Activated effector memory CD4-positive, alpha-beta T cell treated with anti-CD3 and anti-CD28 coated beads, Interleukin-2, amount 50 U/mL, for 16 hours (primary cell): ENCODE measurements at places on chromosomes 2 and 18.

DNA sequence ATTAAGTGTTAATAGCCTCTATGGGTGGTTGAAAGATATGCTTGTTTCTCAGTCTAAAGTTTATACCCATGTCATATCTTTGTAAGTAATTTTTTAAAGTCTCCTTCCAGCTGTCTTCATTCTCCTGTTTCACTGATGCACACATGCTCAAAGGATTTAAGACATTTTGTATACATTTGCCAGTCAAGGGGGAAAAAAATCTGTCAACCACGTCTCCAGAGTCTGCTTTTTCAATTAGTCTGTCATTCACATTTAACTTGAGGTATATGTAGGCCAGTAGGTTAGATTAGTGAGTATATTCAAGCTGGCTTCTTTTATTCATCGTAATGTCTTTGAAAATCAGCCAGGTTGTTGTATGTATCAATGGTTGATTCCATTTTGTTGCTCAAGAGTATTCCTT, 193.5 kb downstream of the MCFD2 start:
- DNase-seq, result no peak

GRCh38 chr18:49340446-49340845, 120.0 kb downstream of the DYM start:
- DNase-seq, result no peak

- no peak for DNase-seq
Measured at GRCh38 chr18:3472681-3473544, 22.9 kb downstream of the TGIF1 start.

DNA sequence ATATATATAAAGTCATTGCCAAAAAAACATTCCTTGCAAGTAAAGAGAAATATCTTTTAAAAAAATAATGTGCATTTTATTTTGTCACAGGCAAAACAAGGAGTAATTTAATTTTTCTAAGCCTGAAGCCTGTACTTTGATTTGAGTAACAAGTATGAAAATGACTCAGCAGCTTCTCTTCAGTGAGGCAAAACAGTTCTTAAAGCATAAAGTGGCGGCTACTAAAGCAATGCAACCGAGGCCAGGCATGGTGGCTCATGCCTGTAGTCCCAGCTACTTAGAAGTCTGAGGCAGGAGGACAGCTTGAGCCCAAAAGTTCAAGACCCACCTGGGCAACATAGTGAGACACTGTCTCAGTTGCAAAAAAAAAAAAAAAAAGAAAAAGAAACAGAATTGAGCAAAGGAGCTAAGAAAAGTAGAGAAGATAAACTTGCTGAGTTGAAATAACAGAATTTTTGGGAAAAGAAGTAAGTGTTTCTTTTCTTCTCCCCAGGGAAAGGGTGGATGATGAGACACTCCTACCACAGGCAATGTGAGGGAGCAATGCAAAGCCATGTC, 29.6 kb downstream of the DOK1 start:
- DNase-seq, result no peak

DNA sequence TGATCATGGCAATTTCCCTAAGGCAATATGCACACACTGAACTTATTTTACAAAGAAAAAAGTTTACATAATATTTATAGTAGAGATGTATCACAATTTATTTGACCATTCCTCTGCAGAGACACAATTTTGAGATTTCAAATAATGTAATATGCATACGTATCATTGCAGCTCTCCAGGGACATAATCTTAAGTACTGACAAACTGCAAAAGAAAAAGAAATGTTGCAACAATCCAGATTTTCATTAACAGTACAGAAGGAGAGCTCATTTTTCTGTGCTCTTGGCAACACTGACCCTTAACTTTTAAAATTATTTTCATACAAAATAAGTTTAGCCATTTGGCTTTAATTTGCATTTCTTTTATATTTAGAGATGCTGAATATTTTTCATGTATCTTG, 710.2 kb upstream of the SLC39A10 start:
- no peak for DNase-seq

- DNase-seq, result peak; percentile 78
Measured at GRCh38 chr2:44244135-44244871, 31.0 kb upstream of the SLC3A1 start.

- no peak for DNase-seq
Measured at GRCh38 chr18:23784832-23785245, 95.6 kb downstream of the LAMA3 start.

DNA sequence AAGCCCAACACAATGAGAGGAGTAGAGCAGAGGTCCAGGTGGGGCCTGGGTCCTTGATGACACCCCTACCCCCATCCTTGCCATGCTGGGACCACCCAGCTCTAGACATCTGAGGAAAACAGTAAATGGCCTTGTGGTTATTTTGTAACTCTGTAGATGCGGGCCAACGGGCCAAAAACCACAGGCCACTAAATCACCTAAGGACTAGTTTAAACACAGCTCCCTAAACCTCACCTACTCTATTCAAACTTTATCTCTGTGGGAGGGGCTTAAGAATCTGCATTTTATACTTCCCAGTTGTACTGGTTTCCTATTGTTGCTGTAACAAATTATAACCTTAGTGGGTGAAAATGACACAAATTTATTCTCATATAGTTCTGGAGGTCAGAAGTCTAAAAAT, 19.0 kb upstream of the SERTAD2 start:
- no peak for DNase-seq

DNA sequence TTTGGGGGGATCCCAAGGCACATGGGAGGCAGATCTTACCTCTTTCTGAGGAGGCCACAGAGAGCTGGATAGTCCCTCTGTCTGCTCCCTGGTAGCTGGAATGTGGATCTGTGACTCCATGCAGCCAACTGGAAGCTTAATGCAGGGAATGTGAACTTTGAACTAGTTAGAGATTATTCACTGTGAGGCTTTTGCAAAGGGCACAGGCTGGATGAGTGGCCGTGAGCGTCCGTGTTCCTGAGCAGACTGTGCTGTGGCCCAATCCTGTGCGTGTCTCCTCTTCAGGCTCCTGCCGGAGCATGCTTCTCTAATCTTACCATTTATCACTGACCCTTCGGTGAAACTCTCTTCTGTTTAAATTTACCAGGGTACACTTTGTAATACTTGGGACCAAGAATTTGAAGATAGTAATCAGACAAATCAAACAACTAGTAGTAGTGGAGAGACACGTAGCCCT, 187.6 kb downstream of the PTPRM start:
- no peak for DNase-seq

GRCh38 chr2:30225131-30225762, 6.1 kb upstream of the LBH start:
- peak; percentile 78 for DNase-seq

- no peak for DNase-seq
Measured at GRCh38 chr18:36536426-36536825, 238.9 kb downstream of the FHOD3 start.

- DNase-seq, result no peak
Measured at GRCh38 chr2:62787386-62787785, 81.9 kb downstream of the EHBP1 start.

DNA sequence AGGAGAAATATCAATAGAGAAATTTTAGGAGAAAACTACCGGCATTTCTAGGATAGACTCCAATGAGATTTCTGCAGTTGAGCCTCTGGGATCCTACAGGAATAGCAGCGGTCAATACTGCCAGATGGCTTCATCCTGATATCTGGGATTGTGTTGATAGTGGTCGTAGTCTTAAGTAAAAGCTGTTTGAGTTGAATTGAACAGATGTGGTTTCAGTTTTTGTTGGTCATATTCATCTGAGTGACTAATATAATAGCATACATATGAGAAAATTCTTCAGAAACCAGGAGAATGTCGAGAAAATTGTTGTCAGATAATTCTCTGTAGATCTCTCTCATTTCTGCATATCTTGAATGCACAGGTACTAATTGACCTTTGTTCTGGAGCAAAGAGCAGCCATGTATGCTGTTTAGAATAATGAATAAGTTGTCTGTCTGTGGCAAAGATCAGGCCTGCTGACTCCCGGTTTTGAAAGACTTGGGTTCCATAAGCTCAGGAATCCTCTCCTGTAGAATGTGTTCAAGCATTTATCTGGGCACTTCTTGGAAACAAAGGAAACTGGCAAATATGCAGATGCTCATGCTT, 288.1 kb downstream of the TMX3 start:
- DNase-seq, result no peak

- no peak for DNase-seq
Measured at GRCh38 chr2:136164280-136164776, 46.4 kb upstream of the CXCR4 start.

DNA sequence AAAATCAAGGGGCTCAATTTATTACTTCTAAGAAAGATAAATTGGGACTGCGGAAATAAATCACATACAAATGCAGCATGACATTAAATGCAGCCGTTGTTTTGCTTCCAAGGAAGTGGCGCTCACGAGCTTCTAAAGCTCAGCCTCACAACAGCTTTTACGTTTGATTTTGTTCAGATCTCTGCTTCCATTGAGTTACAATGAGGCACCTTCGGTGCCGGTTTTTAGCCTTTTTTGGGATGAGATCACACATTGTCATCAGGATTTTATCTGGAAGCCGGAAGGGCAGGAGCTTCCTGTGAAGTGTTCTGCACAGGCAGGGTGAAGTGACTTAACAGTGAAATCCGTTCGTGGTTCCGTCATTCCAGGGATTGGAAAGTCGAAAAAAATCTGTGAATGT, 209.8 kb downstream of the DCDC2C start:
- DNase-seq, result no peak

- no peak for DNase-seq
Measured at GRCh38 chr2:183034806-183035205, 3.5 kb downstream of the NCKAP1 start.

DNA sequence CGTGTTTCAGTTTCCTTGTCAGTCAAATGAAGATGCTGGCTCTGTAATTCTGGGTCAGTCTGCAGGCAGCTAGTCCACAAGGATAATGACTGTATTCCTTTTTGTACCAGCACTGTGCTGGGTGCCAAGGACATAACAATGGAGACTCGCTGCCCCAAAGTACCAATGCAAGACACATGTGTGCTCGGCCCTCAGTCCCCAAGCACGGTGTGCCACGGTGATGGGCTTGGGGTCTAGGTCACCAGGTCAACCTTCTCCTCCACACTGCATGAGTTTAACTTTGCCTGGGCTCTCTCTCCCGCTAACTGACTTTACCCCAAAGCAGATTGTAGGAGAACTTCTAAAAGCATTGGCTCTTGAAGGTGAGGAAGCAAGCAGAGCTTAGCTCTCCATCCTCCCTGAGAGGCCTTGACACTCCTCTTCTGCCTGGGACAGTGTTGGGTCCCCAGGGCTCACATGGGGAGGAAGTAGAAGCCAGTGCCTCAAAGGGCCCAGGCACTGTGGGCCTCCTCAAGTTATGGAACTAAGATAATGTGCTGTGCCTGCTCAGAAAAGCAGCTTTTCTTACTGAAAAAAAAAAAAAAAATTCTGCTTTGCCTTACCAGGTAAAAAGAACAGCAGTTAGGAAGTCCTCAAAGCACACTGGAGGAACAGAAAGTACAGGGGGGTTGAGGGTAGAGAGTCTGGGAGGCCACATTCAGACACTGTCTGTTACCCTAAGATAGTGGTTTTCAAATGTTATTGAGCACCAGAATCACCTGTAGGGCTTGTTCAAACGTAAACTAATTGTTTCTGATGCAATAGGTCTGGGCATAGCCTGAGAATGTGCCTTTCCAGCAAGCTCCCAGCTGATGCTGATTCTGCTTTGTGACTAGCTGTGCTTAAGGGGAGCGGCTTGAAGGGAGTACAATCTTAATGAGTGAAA, 276.4 kb upstream of the CXCR4 start:
- DNase-seq, result no peak

DNA sequence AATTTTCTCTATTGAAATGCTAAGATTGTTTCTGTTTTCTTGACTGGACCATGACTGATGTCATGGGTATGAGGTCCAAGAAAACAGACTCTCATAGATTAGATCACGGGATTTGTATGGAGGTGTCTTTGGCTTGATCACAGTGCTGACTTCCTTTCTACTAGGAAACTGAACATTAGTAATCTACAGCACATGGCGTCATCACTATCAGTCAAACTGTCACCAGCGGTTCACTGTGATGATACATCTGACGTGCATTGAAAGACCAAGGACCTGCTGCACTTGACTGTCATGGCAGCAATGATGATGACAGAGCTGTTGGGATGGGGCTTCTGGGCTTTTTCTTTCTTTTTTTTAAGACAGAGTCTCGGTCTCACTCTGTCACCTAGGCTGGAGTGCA, 28.2 kb upstream of the IMPA2 start:
- DNase-seq, result no peak

- DNase-seq, result no peak
Measured at GRCh38 chr2:218091746-218092145, 22.7 kb downstream of the RUFY4 start.

DNA sequence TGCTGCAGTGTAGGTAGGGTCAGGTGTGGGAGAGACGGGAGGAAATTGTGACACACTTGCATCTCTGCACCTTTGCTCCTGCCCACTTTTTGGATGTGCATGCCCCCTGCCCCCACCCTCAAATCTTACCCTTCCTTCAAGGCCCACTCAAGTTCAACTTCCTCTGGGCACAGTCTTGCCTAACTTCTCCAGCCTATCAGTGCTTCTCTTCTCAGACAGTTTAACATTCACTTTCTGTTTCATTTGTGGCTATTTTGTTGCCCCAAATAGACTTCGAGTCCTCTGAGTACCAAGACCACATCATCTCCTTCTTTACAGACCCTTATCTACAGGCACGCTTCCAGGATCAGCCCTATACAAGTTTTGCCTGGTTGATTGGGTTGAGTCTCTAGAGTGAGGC, 2.7 kb downstream of the ST8SIA5 start:
- no peak for DNase-seq

- no peak for DNase-seq
Measured at GRCh38 chr2:60484133-60484645, 69.3 kb downstream of the BCL11A start.

DNA sequence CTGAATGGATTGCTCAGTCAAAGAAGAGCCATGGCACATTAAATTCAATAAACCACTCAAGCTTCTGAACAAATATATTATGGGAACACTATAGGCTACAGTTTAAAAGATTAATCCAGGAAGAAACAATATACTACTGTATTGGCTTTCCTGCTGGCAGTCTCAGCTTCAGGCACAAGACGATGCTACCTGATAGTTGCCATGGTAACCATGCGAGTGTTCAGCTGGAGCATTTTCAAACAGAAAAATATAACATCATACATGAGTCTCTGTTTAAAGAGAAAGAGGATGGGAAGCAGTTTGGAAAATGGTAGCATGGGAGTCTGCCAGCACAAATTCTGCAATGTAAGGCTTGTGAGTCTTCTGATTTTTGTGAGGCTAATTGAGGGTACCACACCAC, 65.9 kb upstream of the CPO start:
- DNase-seq, result no peak
